ENCODE measurements at places on chromosomes 1 and 21.

DNA sequence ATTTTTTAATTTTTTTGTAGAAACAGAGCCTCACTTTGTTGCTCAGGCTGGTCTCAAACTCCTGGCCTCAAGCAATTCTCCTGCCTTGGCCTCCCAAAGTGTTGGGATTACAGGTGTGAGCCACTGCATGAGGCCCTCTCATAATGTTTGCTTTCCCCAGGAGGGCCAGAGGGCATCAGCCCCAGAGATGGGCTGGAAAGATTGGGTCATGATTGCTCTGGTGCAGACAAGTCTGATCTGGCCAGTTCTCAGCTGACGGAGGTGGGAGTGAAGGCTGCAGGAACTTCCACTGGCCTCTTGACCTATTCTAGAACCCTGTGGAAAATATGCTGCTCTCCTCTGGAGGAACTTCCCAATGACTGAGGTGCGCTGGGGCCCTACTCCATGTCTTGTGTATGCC lies 43.4 kb upstream of the RD3 start:
- DNase-seq: no peak

DNA sequence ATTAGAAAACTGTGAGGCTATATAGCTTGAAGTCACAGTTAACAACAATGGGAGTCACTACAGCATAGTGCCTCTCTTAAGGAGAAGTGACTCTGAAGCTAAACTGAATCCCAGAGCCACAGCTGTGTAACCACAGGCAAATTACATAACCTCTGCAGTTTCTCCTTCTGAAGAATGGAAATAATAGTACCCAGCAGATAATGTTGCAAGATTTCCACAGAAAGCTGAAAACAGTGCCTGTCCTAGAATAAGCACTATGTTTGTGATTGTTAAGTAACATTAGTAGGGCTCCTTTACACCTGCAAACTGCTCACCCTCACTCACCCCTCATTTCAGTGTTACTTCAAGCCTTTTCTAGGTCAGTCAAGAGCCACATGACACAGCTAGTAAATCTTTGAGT lies 886.7 kb downstream of the PLA2G4A start:
- no peak for DNase-seq

GRCh38 chr1:115224636-115225035 lies 113.4 kb downstream of the NGF start:
- DNase-seq: no peak

DNA sequence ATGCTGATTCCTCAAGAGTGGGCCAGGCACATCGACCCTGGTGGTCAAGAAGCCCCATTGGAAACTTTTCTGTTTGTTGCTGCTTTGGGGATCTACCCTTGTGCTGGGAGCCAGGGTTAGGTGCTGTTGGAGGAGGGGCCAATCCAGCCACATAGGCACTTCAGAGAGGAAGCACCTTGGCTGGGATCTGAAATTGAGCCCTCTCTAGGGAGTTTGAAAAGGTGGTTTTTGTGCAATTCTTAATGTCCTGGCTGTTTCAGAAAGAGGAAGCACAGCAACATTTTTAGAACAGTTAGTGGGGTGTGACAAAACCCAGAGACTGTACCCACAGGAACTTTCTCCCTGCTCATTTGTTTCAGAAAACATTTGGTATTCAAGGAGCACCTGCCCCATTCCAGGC lies 17.2 kb upstream of the BEND5 start:
- no peak for DNase-seq

GRCh38 chr1:115539061-115539460 lies 102.7 kb upstream of the VANGL1 start:
- no peak for DNase-seq

DNA sequence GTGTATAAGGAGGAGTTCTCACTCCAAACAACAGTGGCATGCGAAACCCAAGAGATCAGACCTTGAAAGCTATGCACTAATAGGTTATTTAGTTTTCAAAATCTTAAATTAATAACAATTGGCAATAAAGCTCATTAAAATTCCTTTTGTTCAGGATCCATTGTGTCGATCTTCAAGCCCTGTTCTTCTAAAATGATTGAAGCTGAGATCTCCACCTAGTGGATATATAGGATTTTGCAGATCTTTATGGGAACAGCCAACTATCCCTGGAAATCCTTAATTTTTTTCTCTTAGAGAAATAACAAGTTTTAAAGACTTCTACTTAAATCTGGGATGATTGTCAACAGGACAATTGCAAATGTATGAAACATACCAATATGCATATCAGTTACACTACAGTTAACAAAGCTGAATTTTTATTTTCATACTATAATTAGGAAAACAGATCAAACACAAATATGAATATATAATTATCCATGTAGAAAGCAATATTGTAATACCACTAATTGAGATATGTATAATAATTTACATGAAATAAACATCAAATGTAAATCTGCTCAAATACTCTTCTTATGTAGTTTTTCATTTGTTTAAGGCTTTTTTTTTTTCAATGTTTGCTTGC lies 43.3 kb downstream of the LRRC53 start:
- peak; percentile 88 for DNase-seq

GRCh38 chr1:214683621-214684020 lies 80.6 kb downstream of the CENPF start:
- DNase-seq: no peak

- DNase-seq: no peak
Measured at GRCh38 chr1:151958959-151959358, 34.7 kb downstream of the S100A10 start.

DNA sequence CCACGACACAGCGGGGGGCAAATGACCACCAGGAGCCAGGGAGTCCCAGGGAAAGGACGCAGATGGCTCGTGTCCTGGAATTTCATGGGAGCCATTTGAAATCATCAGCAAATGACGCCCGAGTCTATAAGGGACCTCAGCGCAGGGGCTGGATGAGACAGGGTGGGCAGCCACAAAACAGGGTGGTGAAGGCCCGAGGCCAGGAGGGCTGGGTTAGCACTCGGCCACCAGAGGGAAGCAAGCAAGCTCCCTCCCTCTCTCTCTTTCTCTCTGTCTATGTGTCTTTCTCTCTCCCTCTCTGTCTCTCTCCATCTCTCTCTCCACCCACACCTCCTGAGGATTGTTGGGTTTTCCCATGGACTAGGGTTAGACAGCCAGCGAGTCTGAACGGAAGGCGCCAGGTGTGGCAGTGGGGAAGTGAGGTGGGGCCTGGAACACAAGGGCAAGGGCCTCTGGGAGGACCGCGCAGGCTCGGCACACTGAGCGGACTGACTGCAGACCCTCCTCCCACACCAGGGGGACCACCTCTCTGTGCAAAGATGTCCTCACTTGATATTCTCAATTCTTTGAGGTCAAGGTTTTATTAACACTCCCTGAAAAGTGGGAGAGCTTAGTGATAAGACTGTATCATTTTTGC lies 73.8 kb upstream of the TMPRSS2 start:
- DNase-seq: no peak

DNA sequence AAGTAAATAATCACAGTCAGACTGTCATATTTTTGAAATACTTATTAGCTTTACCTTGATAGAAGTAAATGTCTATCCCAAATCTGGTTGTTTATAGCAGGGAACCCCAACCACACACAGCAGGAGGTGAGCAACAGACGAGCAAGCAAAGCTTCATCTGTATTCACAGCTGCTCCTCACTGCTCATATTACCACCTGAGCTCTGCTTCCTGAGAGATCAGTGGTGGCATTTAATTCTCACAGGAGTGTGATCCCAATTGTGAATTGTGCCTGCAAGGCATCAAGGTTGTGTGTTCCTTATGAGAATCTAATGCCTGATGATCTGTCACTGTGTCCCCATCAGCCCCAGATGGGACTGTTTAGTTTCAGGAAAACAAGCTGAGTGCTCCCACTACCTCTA lies 104.3 kb downstream of the GPATCH2 start:
- DNase-seq: no peak

DNA sequence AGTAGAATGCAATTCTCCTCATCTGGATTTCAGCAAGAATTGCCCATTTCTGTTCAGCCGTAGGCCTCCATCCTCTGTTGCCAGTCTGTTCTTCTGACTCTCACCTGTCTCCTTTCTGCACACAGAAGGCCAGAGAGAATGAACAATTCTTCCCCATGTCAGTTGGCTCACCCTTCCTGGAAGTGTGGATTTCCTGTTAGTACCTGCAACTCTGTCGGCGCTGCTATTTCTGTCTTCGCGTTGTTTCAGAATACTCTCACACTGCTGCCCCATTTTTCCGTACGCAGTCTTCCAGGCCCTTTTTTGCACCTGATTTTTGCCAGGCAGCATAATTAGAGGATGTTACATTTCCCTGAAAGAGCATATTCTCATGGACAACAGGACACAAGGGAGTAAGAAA lies 200.7 kb downstream of the FGGY start:
- DNase-seq: no peak

GRCh38 chr1:187096689-187097088 lies 267.9 kb downstream of the PLA2G4A start:
- no peak for DNase-seq

DNA sequence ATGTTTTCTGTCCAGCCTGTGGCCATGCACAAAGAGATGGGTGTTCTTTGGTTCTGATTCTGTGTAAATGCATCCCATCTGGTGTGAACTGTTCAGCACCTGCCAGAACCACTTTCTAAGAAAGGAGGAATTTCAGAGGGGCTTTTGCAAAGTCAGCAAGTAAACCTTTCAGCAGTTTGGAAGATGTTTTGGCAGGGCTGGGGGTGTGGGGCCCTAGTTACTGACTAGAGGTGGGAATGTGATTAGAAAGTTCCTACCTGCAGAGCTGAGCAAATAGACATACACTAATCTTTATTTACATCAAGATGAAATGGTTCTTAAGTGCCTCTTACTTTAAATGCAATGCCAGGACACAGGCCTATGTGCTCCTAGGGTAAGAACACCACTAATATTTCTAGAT lies 378.1 kb upstream of the USP24 start:
- no peak for DNase-seq

DNA sequence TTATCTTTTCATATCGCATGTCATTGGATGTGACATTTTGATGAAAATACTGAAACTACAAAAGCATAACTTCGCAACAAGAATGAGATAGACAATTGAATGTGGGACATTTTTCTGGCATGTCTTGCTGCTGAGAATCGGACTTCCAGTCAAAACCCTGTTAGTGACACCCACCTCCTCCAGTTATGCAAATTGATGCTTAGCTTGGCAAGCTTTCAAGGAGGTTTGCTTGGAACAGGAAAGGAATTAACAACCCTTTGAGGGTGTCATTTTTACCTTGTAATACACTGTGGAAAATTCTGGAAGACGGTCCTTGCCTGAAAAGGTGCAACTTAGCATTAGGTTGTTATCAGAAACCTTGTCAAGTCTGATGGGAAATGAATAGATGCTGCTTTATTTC lies 38.8 kb upstream of the FAM3B start:
- DNase-seq: no peak

GRCh38 chr21:43778469-43779335 lies 2.6 kb upstream of the CSTB start:
- DNase-seq: no peak

DNA sequence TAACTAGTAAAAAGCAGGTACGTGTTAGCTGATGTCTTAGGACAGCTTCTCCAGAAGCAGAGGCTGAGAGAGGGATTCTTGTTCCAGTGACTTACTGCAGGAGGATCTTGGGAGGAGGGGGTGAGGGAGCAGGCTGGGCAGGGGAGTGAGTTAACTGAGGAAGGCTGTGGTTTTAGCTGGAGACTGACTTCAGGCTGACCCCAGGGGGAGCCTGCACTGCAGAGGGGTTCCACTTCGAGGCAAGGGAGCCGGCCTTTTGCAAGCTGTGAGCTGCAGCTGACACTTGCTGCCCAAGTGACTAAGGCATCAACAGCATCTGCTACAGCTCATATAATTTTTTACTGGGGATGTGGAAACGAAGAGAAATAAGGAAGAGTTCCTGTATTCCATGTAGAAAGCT lies 50.4 kb upstream of the SOD1 start:
- DNase-seq: peak; percentile 34

DNA sequence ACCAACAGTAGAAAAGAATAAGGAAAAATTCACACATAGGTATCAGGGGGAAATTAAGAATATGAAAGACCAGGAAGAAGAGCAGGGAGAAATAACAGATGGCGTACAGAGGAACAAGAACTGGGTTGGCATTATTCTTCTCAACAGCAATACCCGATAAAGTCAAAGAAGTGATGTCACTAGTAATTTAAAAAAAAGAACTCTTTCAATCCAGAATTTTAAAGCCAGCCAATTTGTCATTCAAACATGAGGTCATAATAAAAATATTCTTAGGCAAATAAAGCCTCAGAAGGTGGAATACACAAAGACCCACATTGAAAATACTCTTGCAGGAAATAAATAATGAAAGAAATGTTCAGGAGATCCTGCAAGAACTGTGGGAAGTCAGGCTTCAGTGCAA lies 8.8 kb downstream of the NCMAP start:
- DNase-seq: no peak

GRCh38 chr1:153231363-153231762 lies 14.0 kb downstream of the PRR9 start:
- no peak for DNase-seq

- DNase-seq: no peak
Measured at GRCh38 chr1:191869790-191870312, 288.4 kb upstream of the RGS18 start.

DNA sequence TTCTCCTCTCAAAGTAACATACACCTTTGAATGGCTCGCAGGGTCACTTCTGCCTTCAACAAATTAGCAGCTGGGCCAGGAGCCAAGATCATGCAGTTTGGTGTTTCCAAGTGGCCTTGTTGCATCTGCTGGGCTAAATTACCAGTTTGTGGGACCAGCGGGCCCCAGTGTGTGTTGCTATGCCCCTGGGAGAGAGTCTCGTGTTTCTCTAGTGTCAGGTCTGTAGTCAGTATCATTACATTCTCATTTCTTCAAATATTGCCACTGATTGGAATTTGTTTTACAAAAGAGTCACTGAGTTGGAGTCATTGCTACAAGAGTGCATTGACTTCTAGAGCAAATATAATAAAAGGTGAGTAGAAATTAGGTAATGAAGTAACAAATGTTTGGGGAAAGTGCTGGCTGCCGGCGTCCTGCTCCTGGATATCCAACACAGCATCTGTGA lies 35.5 kb downstream of the RHOU start:
- no peak for DNase-seq

GRCh38 chr1:186498695-186499389 lies 37.9 kb upstream of the PDC start:
- no peak for DNase-seq

All from eye (tissue), 1 donor.